Uterine smooth muscle cell (primary cell): ENCODE measurements at places on chromosomes 6 and 20. TPM values are rescaled to one million over a fixed set of nuclear protein-coding genes. Genes with fewer than 3 reads are reported as not detected.

Gene CTAGE9
- not detected in 2 replicates for total RNA-seq

Gene CEP250
- total RNA-seq: 51.2 and 62.8 TPM in 2 replicates

Gene GHRH
- total RNA-seq: not detected in 2 replicates

Gene SNX21
- 58.0 and 65.3 TPM in 2 replicates for total RNA-seq

Gene ID1
- 36.1 and 76.0 TPM in 2 replicates for total RNA-seq

Gene NOX3
- not detected in 2 replicates for total RNA-seq

Gene HCK
- not detected in 2 replicates for total RNA-seq

Gene GABRR1
- total RNA-seq: not detected in 2 replicates

Gene SEMG1
- not detected in 2 replicates for total RNA-seq

Gene TPD52L1
- total RNA-seq: 8.1 and 13.7 TPM in 2 replicates

Gene PROKR2
- total RNA-seq: not detected in 2 replicates

Gene ENPP4
- 2.2 and 2.4 TPM in 2 replicates for total RNA-seq

Gene VGLL2
- total RNA-seq: not detected in 2 replicates

Gene CST4
- 0.22 and 0.75 TPM in 2 replicates for total RNA-seq

Gene PTGIS
- 22.4 and 58.2 TPM in 2 replicates for total RNA-seq

Gene NMBR
- 0.11 and 0.12 TPM in 2 replicates for total RNA-seq

Gene C6orf58
- not detected in 2 replicates for total RNA-seq

Gene RNF144B
- total RNA-seq: 0.55 and 0.62 TPM in 2 replicates

Gene NCOA3
- total RNA-seq: 24.8 and 30.2 TPM in 2 replicates

Gene OXT
- total RNA-seq: not detected in 2 replicates

Gene NPEPL1
- 19.3 and 28.2 TPM in 2 replicates for total RNA-seq

Gene SNAI1
- total RNA-seq: 0.11 and 0.12 TPM in 2 replicates

Gene RIOK1
- total RNA-seq: 18.2 and 20.3 TPM in 2 replicates

Gene DOK5
- total RNA-seq: 14.6 and 15.6 TPM in 2 replicates

Gene TMEM217
- total RNA-seq: 0.77 and 1.6 TPM in 2 replicates

Gene NRSN1
- not detected in 2 replicates for total RNA-seq

Gene CYP24A1
- total RNA-seq: not detected in 2 replicates

Gene TAGAP
- total RNA-seq: 0.12 TPM in 1 of 2 replicates, not detected in the other

Gene MEP1A
- not detected in 2 replicates for total RNA-seq

Gene RIN2
- 54.7 and 58.7 TPM in 2 replicates for total RNA-seq

Gene LAMA4
- 105 and 276 TPM in 2 replicates for total RNA-seq

Gene TULP4
- 78.4 and 133 TPM in 2 replicates for total RNA-seq

Gene SPAG4
- 6.0 and 12.7 TPM in 2 replicates for total RNA-seq
